ENCODE measurements at places on chromosomes 12 and 14.

DNA sequence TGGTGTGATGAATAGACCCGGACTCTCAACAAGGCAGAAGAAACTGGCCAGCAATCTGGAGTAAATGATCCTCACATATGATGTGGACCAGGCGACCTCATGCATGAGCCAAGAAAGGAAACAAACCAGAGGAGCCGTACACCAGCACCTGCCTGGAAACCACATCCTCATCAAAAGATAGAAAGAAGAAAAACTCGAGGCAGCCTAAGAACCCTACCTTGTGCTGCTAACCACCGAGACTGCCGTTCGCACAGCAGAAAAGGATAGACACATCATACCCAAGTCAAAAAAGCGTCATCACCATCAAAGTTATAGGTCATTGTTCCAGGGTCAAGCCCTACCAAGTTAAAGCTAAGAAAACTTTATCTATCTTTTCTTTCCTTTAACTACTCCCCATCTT, 66.7 kb downstream of the RESF1 start:
- DNase-seq, result no peak

DNA sequence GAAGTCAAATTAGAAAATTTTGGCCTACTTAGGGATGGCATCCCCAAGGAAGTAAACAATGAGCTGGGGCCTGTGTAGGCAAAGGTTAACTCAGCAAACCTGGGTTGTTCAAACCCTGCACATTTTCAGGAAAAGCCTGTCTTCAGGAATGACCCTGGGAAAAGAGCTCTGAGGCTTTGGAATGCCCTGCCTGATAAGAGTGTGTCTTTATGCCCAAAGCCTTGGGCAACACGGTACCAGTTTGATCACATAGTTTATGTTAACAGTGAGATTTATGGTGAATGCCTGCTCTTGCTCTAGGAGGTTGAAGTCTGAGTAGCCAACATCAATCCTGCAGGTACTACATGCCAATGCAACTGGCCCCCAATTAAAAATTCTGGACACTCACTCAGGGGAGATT, 28.2 kb upstream of the STAB2 start:
- no peak for DNase-seq

GRCh38 chr12:125999628-126000027, 934.4 kb downstream of the AACS start:
- no peak for DNase-seq

DNA sequence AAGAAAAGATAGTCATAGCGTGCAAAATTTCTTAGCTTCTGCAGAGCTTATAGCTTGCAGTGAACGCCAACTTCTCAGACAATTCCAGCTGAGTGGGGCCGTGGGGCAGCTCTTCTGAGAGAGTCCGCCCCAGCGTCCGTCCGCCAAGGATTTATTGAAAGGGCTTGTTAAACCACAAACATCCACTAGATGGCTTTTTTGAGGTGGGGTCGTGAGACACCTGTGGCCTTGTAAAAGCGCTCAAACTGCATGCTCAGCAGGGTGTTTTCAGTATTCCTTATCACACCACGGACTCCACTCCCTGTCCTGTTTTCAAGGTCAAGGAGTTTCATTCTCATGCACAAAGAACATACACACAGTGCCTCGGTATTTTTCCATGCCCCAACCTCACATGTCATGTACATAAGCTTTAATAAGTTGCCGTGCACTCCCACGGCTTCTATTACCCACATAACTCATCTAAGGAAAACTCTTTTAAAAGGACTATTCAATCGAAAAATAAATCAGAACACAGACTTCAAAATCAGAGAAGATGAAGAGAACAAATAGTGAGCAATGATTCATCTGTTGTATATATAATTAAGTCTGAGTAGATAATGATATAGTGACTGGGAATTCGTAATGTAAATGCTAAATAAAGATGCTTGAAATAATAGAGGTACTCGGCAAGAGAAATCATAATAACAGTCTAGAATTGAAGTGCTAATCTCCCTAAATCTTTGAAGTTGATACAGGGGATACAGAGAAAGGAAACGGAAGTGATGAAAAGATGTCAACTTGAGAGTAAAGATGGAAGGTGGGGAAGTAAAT, 46.7 kb downstream of the WBP11 start:
- peak; percentile 33 for DNase-seq

DNA sequence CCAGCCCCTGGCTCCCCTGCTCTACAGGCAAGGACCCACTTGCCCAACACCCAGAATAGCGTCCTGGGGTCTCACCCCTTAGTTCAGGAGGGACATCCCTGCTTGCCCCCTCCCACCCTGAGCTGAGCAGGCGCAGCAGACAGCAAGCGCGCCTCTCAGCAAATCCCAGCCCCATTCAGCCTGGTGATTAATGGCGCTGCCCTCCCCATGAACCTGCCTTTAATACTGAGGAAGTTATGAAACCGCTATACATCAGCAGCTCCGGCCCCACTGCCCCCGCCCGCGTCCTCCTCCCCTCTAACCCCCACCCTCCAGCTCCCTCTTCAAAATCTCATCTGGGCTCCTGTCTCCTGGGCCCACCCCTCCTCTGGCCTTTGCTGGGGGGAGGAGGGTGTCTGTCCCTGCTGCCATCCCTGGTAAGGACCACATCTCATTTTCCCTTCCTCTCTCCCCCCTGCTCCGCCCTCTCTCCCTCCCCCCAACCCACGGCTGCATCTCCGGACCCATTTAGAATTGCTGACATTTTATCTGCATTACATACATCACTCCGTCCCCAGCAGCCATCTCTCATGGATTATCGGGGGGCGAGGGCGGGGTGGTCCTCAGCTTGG, 7.1 kb upstream of the SMUG1 start:
- peak; percentile 87 for DNase-seq

GRCh38 chr12:104638218-104638850, 181.6 kb downstream of the CHST11 start:
- DNase-seq, result no peak

GRCh38 chr12:107079172-107080011, 14.0 kb downstream of the CRY1 start:
- DNase-seq, result peak; percentile 44

GRCh38 chr12:14952299-14952921, 9.0 kb downstream of the ARHGDIB start:
- DNase-seq, result no peak

- no peak for DNase-seq
These were observed 34.5 kb downstream of the HMGA2 start for GRCh38 chr12:65858831-65859230.

GRCh38 chr12:65156366-65156841, 13.0 kb upstream of the LEMD3 start:
- DNase-seq, result no peak

GRCh38 chr12:27437839-27438238, 8.7 kb upstream of the SMCO2 start:
- DNase-seq, result no peak

GRCh38 chr12:24780697-24781368, 168.1 kb downstream of the BCAT1 start:
- DNase-seq, result peak; percentile 26

GRCh38 chr14:60865378-60866127, 115.3 kb downstream of the TRMT5 start:
- DNase-seq, result no peak

- DNase-seq, result no peak
These were observed 83.1 kb downstream of the KCNMB4 start for GRCh38 chr12:70449074-70449752.

DNA sequence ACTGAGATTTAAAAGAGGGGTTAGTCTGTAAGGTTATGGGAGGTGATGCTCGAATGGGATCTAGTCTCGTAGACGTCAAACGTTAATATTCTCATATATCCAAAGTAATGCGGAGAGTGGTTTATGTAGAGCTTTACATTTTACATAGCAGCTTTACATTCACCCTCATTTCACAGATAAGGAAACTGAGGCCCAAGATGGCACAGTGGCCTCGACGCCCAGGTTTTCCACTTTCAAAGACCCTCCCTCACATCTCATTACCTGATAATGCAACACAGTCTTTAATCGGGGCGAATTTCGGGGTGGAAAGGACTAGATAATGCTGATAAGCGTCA, 450 bp upstream of the TDG start:
- no peak for DNase-seq

- no peak for DNase-seq
These were observed 167.6 kb downstream of the ACSS3 start for GRCh38 chr12:81245458-81245857.

DNA sequence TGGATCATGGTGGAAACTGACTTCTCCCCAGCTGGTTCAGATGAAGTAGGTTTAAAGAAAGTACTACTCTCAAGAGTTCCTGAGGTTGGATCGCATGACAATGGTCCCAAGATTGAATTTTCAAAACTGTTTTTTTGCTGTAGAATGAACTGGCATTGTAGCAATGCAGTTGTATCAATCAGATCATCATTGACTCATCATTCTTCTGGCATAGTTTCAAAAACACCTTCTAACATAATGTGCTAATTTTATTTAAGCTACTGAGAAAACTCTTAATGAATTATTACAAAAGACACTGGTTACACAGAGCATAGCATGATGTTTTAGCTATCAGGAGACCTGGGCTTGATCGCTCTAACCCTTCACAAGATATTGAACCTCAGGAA, 384.5 kb upstream of the DCN start:
- no peak for DNase-seq

DNA sequence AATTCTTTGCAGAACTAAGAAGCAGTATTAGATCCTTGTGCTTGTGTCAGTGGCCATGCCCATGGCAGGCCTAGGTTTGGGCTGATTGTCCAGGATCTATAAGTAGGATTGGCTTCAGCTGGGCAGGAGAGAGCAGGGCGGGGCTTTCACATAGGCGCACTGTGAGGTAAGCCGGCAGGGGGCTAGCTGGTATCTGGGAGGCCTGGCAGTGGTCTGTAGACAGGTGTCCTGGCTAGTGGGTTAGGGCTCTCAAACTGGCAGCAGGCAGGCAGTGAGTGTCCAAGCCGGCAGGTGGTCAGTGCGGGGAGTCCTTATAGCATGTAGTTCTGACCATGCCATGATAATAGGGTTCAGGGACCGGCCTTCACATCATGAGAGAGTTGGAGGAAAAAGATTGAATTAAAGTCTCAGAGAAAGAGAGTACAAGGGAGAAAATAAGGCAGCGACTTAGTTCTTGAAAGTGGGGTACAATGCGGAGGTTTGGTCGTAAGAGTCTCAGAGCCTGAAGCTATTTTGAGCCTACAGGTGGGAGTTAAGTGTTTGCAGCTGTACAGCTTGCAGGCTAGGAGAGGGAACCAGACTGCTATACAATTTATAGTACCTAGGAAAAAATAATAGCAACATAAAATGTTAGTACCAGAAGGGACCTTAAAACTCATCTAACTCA, 137.4 kb downstream of the TPH2 start:
- DNase-seq, result peak; percentile 55

DNA sequence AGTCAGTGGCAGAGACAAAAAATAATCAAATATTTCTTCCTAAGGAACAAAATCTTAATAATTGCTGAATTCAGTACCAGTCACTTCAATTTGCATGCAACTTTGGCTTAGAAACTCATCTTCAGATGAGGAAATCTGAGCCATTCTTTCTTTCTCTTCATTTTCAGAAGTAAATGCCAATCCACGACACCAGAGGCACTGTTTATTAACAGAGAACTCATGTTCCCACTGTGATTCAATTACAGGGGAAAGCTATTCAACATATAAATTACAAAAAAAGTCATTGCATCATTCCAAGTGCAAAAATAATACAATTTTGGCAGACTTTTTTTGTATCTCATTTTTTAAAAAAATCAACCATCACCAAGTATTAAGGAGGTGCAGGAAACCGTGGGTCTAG, 816.1 kb upstream of the TMEM132C start:
- DNase-seq, result no peak

- DNase-seq, result no peak
These were observed 178.6 kb downstream of the BCAT1 start for GRCh38 chr12:24770334-24770733.

DNA sequence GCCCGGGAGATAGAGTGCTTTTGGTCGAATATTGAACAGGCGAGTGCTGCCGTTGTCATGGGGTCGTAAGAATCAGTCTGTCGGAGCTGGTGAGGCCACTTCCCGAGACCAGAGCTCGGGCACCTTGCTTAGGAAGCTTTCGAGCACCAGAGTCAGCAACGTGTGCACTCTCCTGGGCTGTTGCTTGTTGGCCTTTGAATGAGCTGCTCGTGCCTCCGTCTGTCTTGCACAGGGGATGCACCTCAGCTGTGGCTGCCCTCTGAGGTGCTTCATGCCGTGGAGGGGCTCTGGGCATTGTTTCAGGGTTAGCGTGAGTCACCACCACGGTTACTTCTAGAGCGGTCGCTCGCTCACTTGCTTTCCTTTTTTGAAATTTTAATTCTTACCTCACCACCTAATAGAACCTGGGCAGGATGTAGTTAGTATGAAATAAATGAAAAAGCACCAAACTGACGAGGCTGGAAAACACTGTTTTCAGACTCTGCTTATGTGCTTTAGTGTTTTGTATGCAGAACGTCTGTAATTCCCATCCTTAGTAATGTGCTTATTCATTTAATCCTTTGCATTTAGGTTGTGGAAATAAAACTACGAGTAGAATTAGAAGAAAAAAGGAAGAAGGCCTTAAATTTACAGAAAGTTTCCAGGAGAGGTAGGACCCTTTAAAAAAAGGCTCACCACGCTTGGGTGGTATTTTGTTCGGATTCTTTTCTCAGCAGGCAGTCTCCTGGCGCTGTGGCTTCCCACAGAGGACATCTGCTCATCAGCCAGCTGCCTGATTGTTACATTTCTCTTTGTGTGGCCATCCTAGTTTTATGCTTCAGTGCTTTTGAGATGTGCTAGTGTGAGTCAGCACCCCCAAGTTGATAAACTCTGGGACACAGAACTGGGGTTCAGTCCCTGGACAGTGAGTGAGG, 40.6 kb downstream of the EP400 start:
- DNase-seq, result no peak

- no peak for DNase-seq
These were observed 13.3 kb upstream of the TMCC3 start for GRCh38 chr12:94663702-94664101.

DNA sequence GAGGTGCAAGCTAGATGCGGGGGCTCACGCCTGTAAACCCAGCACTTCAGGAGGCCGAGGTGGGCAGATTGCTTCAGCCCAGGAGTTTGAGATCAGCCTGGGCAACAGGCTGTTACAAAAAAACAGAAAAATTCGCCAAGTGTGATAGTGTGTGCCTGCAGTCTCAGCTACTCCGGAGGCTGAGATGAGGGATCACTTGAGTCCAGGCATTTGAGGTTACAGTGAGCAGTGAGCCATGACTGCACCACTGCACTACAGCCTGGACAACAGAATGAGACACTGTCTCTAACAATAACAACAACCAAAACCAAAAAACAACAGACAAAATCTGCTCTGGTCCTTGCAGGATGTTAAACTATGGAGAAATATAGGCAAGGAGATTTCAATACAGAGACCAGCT, 13.9 kb downstream of the BTBD7 start:
- no peak for DNase-seq
